Tongue (tissue), 3 donors: ENCODE measurements at places on chromosomes 4 and X. TPM values are rescaled to one million over a fixed set of nuclear protein-coding genes. Genes with fewer than 3 reads are reported as not detected.

APELA gene
- not detected for total RNA-seq

SLC6A14 gene
- total RNA-seq = 3.2 TPM

MTCP1 gene
- total RNA-seq = 1.7 TPM

NAT8L gene
- 0.51 TPM for total RNA-seq

IGSF1 gene
- total RNA-seq = 69.3 TPM

MGARP gene
- total RNA-seq = not detected

OPN1MW gene
- not detected for total RNA-seq

FDCSP gene
- not detected for total RNA-seq

HTR2C gene
- not detected for total RNA-seq

TLR7 gene
- total RNA-seq = 1.2 TPM

BTC gene
- 32.9 TPM for total RNA-seq

ZNF732 gene
- 4.3 TPM for total RNA-seq

SPANXN3 gene
- not detected for total RNA-seq

MAGEA9B gene
- not detected for total RNA-seq

SAGE1 gene
- total RNA-seq = not detected

FANCB gene
- total RNA-seq = 6.8 TPM

GBA3 gene
- total RNA-seq = not detected

ARX gene
- 0.31 TPM for total RNA-seq

H2BW2 gene
- total RNA-seq = not detected

PNMA6A gene
- total RNA-seq = 2.1 TPM

NHSL2 gene
- total RNA-seq = 10.2 TPM
